ENCODE measurements at places on chromosomes 7 and 10.

GRCh38 chr7:45720989-45721388, 146.8 kb downstream of the ADCY1 start:
- no peak for DNase-seq

DNA sequence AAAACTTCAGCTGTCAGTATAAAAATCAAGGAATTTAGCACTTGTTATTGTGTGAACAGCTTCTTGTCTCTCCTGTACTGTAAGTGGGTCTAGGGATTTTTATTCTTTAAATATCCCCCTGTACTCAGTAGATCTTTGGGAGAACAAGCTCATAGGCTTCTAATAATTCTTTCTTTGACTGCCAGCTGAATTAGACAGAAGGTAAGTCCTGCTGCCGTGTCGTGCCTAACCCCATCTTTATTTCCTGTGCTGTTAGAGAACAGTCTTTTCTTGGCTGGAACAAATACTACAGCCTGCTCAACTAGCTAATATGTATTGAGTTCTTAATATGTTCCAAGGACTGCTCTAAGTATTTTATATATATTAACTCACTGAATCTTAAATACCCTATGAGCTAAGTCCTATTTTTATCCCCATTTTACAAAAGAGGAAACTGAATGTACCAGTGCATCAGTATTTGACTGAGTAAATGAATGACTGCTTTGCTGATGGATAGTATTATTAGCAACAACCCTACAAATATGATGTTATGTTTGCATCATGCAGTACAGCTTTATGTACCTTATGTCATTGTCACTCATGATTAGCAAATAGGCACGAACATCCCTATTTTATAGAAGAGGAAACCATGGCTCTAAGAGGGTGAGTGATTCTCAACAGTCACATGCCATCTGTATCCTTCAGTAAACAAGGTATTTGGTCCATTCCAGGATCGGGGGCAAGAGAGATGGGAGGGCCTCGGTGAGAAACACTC, 5.5 kb upstream of the DUSP5 start:
- no peak for DNase-seq

DNA sequence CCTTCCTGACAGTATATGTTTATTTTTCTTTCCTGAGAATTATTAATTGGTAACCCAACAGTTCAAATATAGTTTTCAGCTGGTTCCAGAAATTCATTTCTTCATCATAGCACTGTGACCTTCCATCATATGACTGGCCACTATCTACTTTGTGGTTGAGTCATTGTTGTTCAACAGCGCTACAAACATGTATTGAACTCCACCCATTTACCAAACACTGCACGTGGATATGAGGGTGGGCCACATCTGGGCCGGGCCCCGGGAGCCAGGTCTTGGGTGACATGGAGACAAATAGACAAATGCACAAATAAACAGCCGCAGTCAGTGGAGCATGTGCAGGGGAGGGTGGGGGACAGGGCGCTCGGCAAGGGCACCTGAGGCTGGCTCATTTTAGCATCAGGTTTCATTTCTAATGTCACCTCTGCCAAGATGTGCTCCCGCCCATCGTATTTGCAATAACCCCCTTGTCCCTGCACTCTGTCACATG, 24.0 kb upstream of the EEPD1 start:
- no peak for DNase-seq

GRCh38 chr7:100130608-100131453, 4.1 kb downstream of the MBLAC1 start:
- peak; percentile 65 for DNase-seq

DNA sequence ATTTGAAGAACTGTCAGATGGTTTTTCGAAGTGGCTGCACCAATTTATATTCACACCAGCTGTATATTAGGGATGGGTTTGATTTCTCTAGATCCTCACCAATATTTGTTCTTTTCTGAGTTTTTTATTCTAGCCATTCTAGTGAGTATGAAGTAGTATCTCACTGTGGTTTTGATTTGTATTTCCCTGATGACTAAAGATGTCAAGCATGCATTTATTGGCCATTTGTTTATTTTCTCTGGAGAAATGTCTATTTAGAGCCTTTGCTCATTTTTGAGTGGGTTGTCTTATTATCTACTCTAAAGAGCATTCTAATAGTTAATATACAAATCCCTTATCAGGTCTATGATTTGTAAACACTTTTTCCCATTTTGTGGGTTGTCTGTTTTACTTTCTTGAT, 123.9 kb downstream of the PCLO start:
- no peak for DNase-seq

DNA sequence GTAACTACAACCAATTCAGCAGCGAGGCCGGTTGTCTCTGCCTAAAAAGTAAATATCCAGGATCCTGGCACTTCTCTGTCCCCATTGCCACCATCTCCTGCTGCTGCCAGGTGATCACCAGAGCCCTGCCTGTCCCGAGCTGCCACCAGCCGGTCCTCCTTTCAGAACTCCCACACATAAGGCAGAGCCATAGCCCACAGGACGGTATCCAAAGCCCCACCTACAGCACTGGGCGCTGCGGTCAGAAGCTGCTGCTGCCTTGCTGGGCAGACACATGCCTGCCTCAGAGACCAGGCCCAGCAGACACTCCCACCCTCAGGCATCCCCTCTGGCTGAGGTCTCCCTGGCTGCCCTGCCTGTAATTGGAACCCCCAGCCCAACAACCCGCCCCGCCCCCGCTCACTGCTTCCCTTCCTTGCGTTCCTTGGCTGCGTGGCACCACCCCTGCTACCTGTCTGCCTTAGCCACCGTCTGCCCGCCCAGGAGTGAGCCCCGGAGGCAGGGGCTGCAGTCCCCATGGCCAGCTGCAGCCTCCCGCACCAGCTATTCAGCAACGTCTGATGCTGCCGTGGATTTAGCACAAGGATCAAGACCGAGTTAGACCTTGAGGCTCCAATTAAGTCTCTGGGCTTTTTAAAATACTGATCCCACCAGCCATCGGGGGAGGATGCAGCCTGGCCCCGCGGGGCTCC, 100.7 kb downstream of the CYTH3 start:
- DNase-seq = no peak

DNA sequence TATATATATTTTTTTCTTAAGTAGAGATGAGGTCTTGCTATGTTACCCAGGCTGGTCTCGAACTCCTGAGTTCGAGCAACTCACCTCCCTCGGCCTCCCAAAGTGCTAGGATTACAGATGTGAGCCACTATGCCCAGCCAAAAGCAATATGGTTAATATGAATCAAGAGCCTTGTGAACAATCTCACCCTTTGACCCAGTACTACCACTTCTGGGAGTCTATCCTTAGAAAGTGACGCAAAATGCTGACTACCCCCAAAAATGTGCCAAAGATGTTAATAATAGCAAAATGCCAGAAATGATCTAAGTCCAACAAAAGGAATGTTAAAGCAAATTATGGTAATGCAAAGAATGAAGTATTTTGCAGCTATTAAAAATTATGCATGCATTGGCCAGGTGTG, 44.3 kb downstream of the HOXA1 start:
- no peak for DNase-seq

- DNase-seq = no peak
These were observed 10.6 kb upstream of the CPVL start for GRCh38 chr7:29156907-29157452.

DNA sequence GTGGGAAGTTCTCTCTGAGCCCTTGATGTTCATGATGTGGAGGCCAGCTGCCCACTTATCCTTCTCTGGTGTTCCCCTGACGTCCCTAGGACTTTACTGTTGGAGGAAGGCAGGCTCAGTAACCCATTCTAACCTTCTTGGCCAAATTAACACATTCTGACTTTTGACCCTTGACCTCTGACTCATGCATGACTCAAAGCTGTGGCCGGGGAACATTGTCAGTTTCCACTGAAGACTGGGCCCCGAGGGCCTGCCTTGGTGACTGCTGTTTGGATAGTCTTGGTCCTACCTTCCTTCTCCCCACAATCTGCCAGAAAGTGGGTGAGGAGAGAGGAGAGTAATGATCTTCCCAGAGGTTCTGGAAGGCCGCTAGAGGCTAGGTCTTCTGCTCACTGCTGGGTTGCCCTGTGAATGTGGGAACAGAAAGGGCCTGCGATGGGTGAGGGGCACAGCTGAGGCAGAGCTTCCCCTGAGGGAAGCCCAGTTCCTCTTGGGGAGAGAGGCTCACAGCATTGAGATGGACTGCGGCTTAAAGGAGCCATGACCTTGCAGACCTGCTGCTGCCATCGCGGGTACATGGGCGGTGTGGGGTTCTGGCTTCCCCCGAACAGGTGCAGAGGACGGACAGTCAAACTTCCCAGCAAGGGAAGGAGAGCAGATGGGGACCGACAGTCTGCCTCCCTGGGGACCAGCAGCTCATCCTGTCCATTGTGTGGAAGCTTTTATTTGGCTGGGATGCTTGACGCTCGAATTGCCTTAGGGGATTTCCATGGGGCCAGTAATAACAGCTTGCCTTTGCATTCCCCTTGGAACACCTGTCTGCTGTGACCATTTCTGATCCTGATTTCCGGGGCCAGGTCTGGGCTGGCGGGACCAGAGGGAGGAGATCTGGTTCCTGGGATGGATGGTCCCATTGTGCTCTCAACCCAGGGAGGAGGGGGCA, 43.8 kb downstream of the ADAMTS14 start:
- DNase-seq = no peak

DNA sequence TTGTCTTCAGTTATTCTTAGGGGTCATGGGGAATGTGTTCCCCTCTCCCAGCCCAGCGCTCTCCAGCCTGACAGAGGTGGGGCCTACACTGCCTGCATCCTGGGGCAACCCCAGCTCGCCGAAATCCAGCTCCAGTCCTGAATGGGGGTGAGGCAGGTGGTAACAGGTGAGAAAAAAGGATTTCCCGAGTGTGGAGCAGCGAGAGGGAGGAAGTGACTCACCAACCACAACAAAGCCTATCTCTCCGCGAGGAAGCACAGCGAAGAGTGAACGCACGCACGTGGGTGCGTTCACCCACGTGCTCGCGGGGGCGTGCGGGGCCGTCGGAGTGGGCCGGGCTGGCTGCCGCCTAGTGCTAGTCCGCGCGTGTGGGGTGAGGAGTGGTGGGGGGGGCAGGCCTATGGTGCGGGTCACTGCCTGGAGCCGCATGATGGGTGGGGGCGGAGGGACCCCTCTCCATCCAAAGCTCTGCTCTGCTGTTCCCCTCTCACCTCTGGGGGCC, 855 bp upstream of the PALD1 start:
- peak; percentile 70 for DNase-seq

- DNase-seq = no peak
These were observed 151.2 kb downstream of the CFTR start for GRCh38 chr7:117630907-117631564.

GRCh38 chr7:152760854-152761748, 1.5 kb downstream of the ACTR3B start:
- DNase-seq = no peak

GRCh38 chr7:118420888-118421287, 196.4 kb downstream of the ANKRD7 start:
- no peak for DNase-seq

GRCh38 chr10:11381023-11381422, 230.4 kb downstream of the USP6NL start:
- no peak for DNase-seq

GRCh38 chr7:114885836-114886235, 36.1 kb upstream of the MDFIC start:
- DNase-seq = no peak

DNA sequence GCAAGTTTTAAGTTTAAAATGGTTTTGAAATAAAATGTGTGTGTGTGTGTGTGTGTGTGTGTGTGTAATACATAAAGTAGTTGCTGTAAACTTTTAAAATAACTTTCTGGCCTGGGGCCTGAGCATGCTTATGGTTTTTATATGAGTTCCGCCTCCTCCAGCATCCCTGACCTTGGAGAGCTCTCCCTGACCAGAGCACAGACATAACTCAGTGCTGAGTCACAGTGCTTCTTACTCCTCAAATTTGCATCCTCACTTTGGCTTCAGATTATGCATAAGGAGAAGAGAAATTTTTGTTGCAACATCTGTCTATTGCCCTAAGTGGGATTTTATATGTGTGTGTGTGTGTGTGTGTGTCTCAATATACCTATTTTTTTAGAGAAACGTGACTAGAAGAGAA, 200.8 kb downstream of the ELMO1 start:
- no peak for DNase-seq

GRCh38 chr7:51303142-51303525, 13.5 kb downstream of the COBL start:
- no peak for DNase-seq

- DNase-seq = no peak
These were observed 3.8 kb upstream of the AKR1E2 start for GRCh38 chr10:4822208-4822607.

DNA sequence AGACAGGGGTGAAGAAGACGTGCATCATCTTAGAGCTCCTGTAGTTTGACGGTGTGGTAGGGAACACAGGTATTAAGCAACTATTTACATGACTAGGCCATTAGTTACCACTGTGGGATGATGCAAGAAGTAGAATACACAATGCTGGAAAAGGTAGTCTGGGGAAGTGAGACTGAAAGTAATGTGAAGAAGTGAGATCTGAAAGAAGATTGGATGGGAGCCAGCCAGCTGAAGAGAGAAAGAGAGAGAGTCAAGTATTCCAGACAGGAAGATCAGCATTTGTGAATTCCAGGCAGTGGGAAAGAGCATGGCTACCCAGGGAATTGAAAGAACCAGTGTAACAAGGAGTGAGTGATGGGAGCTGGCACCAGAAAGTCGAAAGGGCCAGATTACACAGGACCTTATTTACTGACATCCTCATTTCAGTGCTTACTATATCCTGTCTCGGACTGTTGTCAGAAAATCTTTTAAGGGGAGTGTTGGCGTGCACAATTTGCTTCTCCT, 4.0 kb upstream of the CFAP58 start:
- no peak for DNase-seq

GRCh38 chr7:91198371-91198770, 65.9 kb upstream of the FZD1 start:
- no peak for DNase-seq

- DNase-seq = no peak
These were observed 47.2 kb upstream of the RHEB start for GRCh38 chr7:151566897-151567320.

- DNase-seq = no peak
These were observed 26.2 kb downstream of the CCDC6 start for GRCh38 chr10:59880019-59880717.

- DNase-seq = no peak
These were observed 19.3 kb downstream of the PRSS2 start for GRCh38 chr7:142790056-142790455.

GRCh38 chr10:70566515-70567290, 35.8 kb downstream of the PRF1 start:
- DNase-seq = no peak

DNA sequence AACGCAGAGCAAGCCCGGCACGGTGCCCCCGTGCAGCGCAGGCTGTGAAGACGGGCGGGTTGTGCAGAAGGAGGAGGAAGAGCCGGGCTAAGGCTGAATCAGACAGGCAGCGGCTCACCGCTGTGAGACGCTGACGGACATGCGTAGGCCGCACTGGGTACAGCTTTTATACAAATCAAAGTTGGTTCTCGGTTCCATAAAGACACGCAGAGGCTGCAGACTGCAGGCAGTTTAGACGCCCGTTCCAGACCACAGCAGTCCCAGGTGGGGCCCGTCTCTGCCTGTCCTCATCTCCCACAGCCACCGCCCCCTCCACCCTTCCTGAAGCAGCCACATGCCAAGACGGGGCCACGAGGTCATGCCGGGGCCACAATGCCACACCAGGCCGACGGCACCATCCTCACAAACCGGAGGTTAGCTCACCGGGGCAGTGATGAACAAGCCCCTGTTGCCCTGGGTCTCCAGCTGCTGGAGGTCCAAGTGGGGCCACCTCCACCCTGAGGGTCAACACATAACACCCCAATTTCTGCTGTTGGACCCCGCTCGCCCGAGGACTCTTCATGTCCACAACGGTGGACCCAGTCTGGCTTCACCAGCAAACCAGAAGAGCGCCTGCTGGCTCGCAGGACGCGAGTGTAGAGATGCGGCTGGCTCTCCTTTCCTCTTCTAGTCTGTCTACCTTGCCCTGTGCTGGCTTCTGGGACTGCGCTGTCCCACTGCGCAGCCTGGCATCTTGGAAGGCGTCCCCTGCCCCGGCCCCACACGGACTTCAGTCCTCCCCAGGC, 227.2 kb downstream of the ELFN1 start:
- DNase-seq = no peak

Measured in T-helper 2 cell (primary cell).